ENCODE measurements at places on chromosomes 16 and 17. TPM values are rescaled to one million over a fixed set of nuclear protein-coding genes. Genes with fewer than 3 reads are reported as not detected.
A peak's percentile ranks its signal among the peaks of the same experiment; 100 is the strongest.

FBXL16 gene
- 2.3 TPM for total RNA-seq

TP53TG3F gene
- not detected for total RNA-seq

CMTM2 gene
- not detected for total RNA-seq

- DNase-seq: no peak
These were observed 33.1 kb downstream of the NECAB2 start for GRCh38 chr16:84000989-84001642.

GRCh38 chr17:62076864-62077788 lies 12.0 kb upstream of the MED13 start:
- DNase-seq: no peak

GRCh38 chr17:47663912-47664623 lies 14.3 kb downstream of the KPNB1 start:
- peak; percentile 58 for DNase-seq

DNA sequence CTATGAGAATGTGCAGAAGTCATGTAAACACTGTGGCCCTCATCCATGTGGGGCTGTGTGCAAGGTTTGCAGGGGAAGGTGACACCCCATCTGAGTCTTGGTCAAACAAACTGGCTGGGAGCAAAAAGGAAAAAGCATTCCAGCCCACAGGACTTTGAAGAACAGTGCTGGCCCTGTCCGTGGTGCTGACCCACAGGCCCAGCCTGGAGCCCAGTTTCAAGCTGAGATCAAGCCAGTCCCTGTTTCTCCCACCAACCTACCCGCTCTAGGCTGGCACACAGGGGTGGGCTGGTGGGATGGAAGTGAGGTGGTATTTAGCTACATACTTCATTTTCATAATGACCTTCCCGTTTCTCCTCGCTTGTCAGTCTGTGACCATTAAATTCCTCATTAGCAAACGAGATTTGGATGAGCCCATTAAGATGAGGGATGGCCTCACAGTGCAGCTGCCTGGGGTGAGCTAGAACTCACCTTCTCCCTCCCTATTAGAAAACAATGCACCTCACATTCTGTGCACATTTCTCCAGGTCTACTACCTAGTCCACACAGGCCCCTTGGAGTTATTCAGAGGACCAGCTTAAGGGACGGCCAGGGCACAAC lies 12.6 kb upstream of the RPL38 start:
- DNase-seq: no peak

DNA sequence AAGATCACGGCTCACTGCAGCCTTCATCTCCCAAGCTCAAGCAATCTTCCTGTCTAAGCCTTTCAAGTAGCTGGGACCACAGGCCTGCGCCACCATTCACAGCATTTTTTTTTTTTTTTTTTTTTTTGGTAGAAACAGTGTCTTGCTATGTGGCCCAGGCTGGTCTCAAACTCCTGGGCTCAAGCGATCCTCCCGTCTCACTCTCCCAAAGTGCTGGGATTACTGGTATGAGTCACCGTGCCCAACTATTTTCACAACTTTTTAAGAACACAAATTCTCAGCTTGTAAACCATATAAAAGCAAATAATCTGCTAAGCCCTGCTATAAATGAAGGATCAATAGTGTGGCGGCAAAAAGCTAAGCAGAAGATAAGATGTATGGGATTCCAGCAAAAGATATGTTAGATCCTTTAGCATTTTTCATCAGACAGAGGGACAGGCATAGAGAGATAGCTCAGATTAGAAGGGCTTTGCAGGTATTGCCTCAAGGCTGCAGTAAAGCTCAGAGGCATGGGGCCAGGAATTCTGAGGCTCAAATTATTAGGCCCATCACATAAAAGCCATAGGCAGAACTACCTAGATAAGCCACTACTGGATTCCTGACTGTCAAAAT lies 55.1 kb downstream of the EMP2 start:
- DNase-seq: no peak

Measured in body of pancreas (tissue), 4 donors.